ENCODE measurements at places on chromosomes 6 and 20. TPM values are rescaled to one million over a fixed set of nuclear protein-coding genes. Genes with fewer than 3 reads are reported as not detected.

The ANKEF1 gene
- total RNA-seq: 4.3 TPM

The GHRH gene
- not detected for total RNA-seq

The SIRPA gene
- 86.1 TPM for total RNA-seq

DNA sequence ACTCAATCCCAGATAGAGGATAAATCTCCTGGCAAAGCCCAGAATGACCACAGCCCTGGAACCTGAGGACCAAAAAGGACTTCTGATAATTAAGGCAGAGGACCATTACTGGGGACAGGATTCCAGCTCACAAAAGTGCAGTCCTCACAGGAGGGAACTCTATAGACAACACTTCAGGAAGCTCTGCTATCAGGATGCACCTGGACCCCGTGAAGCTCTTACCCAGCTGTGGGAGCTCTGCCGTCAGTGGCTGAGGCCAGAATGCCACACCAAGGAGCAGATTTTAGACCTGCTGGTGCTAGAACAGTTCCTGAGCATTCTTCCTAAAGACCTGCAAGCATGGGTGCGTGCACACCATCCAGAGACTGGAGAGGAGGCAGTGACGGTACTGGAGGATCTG lies 992 bp downstream of the ZSCAN16 start:
- DNase-seq: no peak

GRCh38 chr6:166284640-166285039 lies 23.6 kb downstream of the PRR18 start:
- no peak for DNase-seq

GRCh38 chr20:47652301-47652700 lies 133.0 kb downstream of the SULF2 start:
- no peak for DNase-seq

DNA sequence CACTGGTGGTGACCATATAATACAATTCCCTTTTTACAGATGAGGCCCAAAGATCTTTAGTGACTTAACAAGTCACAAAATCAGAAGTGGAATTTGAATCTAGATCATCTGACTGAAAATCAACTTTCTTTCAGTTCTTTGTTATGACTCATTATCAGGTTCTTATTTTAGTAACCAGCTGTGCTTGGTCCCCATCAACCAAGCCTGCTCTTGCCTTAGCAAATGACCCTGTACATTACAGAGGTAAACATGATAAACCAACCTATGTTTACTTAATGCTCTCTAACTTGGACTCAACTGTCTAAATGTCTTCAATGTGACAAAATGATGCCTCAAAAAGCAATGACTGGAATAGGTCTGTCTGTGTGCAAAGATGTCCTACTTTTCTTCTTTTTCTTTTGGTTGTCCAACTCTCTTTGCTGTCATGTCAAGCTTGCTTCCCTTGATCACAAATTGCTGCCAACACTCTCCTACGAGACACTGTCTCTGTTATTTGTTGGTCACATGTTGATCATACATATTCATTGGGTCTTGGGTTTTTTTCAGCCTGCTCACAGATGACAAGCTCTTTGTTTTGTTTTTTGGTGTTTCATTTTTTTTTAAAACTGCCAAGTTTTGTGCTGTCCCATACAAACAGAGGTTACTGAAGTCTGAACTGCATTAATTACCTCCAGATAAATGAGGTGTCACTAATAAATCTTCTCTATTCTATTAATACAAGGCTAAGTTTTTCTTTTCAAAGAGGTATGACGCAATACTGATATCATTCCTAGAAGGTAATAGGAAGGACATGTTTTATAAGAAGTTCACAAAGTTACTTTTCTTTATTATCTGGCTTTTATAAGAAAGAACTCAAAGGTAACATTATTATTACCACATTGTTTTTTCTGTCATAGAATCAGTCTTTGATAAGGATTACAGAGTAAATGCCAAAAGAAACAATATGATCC lies 62.2 kb upstream of the PLN start:
- no peak for DNase-seq

GRCh38 chr20:57397693-57398108 lies 6.5 kb downstream of the RBM38 start:
- DNase-seq: no peak

GRCh38 chr6:21902628-21903169 lies 309.1 kb downstream of the SOX4 start:
- DNase-seq: no peak

DNA sequence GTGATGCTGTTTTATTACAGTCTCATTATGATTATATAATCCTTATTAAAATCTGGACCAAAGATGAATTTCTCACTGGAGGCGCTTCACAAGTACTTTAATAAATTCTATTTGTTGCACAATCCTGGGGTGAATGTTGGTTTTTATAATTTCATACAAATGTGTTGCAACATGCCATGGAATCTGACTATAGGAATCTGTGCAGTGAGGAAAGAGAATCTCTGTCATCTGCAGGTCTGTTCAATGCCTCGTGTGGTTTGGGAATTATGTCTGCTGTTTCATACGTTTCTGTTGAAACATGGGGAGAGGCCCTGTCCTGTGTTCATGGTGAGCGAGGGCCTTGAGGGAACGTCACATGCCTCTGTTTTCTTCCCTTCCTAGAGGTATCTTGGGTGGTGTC lies 277.3 kb downstream of the CDH4 start:
- DNase-seq: no peak

DNA sequence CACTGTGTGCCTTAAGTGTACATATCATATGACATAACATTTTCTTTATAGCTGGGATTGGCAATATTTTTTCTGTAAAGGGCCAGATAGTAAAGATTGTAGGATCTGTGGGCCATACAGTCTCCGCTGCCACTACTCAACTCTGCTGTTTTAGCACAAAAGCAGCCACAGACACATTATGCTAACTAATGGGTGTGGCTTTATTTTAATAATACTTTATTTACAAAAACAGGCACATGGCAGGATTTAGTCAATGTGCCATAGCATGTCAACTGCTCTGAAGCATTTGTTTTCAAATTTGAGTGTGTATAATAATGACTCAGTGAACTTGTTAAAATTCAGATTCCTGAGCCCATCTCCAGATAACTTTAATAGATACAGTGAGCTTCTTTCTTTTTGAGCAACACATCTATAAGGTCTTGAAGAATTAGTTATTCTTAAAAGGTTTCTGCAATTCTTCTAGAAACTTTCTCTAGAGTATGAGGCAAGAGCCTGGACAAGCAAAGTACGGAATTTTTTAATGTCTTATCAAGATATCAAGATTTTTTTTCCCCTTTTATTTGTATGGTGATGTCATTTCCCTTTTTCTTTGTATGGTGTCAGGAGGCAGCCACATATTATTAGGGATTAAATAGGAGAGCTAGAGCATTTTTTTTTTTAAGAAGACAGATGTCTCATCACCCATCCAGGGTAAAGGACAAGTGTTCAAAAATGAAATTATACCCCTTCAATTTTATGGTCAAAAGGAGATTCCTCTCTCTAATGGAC lies 518.3 kb downstream of the DHX35 start:
- DNase-seq: no peak

All from omental fat pad (tissue), 4 donors.